Activated CD8-positive, alpha-beta memory T cell treated with anti-CD3 and anti-CD28 coated beads for 1 hour (primary cell): ENCODE measurements at places on chromosomes 6 and 20.

GRCh38 chr20:45183084-45183483, 8.4 kb downstream of the PI3 start:
- no peak for DNase-seq

DNA sequence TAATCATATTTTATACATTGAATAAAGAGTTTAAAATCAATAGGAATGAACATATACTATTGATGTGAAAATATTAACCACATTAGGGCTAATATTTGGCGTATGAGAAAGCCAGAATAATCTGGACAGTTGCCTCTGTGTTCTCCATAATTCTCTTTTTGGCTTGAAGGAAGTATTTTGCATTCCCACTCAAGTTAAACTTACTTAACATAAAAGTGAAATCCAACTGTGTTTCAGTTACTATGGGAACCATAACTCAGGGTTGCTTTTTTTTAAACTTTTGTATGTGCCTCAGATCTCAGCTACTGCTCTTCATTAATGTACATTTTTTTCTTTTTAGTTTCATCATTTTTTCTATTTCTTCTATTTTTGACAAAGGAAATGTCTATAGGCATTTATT, 479.8 kb downstream of the NKAIN2 start:
- no peak for DNase-seq

- no peak for DNase-seq
Observed at GRCh38 chr6:170160031-170160627, 130.7 kb downstream of the DLL1 start.

GRCh38 chr20:32538526-32538939, 46.6 kb downstream of the NOL4L start:
- no peak for DNase-seq

DNA sequence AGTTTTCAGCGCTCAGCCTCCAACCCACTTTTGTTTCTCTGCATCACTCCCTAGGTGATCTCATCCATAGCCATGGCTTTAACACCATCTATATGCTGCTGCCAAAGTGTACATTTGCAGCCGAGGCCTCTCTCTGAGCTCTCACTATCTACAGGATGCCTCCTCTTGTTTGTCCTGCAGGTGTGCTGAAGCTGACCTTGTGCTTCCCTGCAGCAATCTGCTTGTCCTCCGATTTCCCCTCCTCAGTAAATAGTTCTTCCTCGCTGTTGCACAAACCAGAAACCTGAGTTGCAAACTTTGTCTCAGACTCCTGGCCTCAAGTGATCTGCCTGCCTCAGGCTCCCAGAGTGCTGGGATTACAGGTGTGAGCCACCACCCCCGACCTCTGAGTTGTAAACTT, 3.7 kb upstream of the TXNDC5 start:
- no peak for DNase-seq

DNA sequence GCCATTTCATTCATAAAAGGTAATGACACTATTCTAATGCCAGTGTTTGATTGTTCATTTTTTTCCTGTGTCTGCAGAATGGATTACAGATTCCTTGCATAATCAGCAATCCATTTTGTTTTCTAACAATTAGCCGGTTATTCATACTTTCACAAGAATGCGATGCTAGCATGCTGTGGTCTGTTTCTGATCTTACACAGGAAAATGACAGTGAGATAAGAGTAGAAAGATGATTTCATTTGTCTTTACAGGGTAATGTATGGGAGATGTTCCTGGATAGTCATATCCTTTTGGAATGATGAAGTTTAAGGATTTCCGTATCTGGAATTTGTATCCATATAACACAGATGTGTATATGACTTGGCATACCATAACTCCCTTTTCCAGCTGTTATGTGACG, 207.3 kb downstream of the FARS2 start:
- DNase-seq: no peak

DNA sequence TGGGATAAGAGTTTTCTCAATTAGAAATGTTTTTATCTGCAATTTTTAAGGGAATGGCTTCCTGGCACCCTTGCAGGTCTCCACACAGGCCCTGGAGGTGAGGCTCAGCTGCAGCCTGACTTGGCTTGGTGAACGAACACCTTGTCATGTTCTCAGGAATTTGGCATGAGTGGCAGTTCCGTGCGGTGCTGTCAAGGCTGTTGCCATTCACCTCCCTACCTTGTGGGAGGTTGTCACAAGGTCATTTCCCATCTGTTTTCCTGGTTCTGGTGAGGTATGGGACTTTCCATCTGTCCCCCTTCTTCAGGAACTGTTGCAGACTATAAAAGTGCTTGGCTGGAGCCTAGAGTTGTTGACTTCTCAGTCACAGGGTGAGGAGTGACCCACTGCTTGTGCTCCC, 82.9 kb downstream of the ELOVL4 start:
- DNase-seq: no peak

- no peak for DNase-seq
Observed at GRCh38 chr6:12537389-12537788, 179.2 kb upstream of the PHACTR1 start.

DNA sequence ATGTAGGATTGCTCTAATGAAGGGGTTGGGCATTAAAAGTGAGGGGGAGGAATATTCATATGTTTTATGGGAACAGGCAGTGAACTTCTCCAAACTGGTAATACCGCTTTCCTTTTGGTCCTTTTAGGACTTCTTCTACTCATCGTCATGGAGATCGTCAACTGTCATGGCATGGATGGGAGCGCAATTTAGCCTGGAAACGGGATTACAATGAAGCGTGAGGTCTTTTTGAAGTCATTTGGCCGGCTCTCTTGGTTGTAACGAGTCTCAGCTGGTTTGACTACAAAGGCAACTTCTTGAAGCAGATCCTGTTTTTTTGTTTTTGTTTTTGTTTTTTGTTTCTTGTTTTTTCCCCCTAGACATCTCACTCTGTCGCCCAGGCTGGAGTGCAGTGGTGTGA, 1.4 kb upstream of the HLA-E start:
- DNase-seq: no peak

DNA sequence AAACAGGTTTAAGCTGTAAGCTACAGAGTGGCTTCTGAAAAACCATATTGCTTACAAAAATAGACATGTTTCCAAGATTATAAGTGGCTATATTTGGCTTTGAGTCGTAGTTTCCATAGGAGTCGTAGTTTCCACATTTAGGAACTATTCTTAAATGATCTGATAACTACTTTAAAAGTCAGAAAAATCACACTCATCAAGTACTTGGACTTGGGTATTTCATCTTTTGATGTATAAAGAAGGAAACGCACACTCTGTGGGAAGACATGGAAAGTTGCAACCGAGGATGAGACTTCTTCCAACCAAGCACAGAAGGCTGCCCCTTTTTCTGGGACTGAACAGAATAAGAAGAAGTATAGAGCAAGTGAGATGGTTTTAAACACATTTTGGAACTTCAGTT, 118.3 kb downstream of the KHDRBS2 start:
- DNase-seq: no peak

GRCh38 chr20:41512624-41513023, 105.6 kb downstream of the CHD6 start:
- DNase-seq: no peak

- DNase-seq: no peak
Observed at GRCh38 chr6:156559162-156559690, 218.0 kb upstream of the ARID1B start.

DNA sequence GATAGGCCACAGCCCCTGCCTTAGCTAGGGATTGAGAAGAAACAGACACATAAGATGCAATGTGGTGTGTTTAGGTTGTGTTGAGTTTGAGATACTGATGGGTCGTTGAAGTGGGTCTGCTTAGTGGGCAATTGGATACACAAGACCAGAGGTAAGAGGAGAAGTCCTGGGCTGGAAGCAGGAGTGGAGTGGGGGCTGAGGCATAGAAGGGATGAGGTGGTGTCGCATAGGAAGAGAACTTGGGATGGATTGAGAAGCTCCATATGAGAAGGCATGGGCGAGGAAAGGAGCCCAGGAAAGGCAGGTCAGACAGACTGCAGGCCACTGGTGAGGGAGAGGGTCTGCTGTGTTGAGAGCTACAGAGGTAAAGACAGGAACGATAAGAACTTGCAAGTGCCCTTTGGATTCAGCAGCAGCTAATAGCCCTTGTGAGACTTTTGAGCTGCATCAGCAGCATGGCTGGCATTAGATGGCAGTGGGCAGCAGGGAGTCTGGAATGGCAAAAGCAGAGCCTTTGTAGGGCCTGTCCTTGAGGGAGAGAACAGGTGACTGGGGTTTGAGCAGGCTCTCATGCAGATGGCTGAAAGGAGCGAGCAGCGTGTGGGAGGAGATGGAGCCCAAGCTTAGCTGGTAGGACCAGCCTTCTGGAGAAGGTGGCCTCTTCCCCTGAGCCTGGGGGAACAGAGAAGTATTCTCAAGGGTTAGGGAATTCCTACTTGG, 33.2 kb downstream of the PLCG1 start:
- DNase-seq: no peak

- no peak for DNase-seq
Observed at GRCh38 chr20:46978951-46979491, 84.4 kb downstream of the EYA2 start.

DNA sequence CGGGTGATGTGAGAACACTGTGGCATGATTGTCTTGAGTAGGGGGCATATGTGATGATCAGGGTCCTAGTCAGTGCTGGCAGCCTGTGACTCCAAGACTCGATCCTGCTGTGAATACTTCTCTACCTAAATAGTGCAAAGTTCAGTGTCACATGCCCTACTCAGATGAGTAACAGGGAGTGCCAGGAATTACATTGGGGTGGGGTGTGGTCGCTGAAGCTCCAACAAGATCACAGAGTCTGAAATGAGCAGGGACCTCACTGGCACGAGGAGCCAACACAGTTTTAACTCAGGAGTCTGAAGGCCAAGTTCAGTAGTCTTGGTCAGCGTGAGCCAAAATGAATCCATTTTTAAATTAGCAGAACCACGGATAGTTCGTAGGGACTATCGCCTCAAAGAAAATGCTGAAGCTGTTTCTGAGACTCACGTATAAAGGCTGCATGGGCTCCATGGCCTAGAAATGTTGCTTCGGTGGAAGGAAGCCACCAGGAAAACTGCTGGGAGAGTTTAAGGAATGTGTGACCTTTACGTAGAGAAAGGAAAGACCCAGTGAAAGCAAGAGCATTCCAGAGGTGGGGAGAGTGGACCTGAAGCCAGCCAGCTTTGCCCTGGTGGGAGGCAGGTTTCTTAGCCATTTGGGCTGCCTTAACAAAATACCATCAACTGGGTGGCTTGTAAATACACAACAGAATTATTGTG, 72.2 kb downstream of the RPP40 start:
- no peak for DNase-seq

- no peak for DNase-seq
Observed at GRCh38 chr6:83354747-83355146, 76.1 kb downstream of the ME1 start.

DNA sequence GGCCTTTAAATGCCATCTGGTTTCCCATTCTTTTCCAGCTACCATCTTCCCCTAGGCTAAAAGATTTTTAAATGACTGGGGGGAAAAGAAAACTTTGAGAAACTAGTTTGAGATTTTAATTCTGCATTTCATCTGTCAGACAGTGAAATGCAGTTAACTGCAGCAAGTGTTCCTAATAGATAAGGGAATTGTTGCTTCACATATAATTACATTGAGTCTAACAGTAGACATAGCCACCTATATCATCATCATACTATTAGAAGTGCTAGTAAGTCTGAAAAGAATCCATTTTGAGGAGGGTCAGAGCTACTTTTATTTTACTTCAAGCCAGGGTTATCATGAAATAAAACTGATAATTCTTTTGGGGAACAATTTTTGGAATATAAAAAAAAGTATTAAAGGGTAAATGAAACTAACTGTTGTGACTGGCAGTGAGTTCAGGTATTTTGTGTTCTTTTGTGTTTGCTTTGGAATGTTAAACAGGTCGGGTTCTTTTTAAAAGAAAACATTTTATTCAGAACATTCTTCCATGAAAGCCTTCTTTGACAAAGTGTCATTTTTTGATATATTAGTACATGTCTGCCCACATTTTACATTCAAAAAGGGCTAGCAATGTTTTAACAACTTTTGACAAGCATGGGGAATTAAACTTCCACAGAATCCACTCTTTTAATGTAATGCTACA, 170.1 kb downstream of the HS3ST5 start:
- no peak for DNase-seq

DNA sequence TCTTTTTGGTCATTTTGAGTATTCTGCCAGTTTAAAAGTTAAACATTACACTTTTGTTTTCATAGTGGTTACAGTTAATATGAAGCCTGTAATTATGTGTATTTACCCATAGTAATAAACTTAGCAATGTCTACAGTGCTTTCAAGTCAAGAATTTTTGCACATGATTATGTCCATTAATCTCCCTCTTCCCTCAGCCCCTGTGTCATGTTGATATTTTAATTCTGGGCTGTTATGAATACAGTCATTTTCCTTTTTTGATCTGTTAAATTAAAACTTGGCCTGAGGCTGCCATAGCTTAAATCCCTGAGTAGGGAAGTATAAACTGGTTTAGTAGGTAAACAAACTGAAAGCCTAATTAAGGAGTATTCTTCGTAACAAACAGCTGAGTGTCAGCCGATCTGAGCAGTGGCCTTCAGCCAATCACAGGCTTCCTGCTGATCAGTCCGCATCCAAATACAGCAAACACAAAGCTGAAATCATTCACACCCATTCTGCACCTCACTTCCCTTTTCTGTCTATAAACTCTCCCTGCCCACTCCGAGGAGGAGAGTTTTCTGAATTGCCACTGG, 9.5 kb upstream of the SFT2D1 start:
- no peak for DNase-seq

DNA sequence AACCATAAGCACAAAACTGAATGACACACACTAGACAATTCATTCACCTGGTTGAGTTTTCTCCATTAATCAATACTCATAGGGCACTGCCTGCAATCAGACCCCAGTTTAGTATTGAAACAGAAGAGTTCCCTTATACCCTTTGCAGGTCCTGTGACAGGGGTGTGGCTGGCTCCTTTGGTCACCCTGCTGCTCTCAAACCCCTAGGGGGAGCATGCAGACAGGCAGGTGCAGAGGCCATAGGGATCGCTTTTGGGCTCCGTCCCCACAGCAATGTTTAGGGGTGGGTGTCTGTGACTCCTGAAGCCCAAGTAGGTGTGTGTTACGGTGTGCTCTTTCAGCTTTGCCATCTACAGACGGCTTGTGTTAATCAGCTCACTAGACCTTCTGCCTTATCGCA, 210.4 kb downstream of the CENPW start:
- no peak for DNase-seq

DNA sequence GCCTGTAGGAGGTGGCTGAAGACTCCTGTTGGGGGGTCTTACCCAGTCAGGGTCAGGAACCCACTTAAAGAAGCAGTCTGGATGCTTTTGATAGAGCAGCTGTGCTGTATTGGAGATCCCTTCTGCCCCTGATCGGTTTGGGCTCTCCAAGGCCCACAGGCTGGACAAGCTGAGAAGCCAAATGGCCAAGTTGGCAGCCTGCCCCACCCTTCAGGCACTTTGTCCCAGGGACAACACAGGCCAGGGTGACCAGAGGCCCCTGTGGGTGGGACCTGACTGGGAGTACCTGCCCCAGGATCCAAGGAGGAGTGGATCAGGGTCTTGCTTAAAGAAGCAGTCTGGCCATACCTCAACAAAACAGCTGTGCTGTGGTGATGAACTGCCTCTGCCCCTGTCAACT, 48.4 kb downstream of the ZC2HC1B start:
- DNase-seq: no peak

DNA sequence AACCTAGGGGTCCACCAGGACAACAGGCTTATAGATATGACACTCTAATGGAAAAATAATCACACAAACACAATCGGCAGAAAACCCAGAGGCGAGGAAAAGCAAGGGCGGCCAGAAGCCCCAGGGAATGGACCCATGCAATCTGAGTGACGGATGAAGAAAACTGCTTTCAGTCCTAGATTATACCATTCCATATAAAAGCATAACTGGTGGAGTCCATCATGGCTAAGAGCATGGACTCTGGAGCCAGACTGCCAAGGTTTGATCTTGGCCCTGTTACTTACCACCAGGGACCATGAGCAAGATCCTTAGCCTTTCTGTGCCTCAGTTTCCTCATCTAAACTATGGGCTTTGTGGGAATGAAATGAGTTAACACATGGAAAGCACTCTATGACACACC, 3.7 kb downstream of the SLC22A16 start:
- no peak for DNase-seq
